ENCODE measurements at places on chromosomes 6 and 20.
A peak's percentile ranks its signal among the peaks of the same experiment; 100 is the strongest.

DNA sequence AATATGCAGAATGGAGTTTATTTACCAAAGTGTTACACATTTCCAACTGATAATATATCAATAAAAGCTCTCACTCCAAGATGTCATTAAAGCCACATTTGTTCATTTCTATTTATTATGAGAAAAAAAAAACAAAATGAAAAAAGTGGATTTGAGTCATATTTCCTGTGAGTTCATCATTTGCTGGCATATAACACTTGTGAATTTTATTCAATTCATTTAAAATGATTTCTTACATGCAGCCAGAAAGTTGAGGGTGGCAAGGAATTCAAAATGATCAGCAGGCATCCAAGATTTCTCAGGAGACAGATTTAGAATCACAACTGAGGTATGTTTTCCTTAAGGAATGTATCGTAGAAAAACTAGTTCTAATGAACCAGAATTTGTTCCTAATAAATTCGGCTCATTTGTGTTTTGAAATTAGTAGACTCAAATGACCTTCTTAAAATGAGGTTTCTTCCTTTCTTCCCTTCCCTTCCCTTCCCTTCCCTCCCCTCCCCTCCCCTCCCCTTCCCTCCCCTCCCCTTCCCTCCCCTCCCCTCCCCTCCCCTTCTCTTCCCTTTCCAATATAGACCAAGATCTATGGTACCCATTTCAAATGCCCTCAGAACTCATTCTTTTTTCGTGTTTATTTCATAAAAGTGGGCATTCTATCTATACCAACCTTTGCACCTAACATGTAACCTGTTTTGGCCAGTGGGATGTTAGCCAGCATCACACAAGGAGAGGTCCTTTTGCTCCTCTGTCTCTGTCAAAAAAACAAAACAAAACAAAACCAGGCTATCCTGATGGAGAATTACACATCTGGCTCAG, 357.9 kb upstream of the TSHZ2 start:
- DNase-seq, result no peak

DNA sequence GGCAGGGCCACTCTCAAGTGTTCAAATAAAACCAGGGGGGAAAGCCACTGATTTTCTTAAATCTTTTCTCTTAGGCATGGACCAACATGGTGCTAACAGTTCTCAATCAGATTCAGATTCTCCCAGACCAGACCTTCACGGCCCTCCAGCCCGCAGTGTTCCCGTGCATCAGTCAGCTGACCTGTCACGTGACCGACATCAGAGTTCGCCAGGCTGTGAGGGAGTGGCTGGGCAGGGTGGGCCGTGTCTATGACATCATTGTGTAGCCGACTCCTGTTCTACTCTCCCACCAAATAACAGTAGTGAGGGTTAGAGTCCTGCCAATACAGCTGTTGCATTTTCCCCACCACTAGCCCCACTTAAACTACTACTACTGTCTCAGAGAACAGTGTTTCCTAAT, 41.5 kb upstream of the SMIM28 start:
- no peak for DNase-seq

- DNase-seq, result no peak
These were observed 508.9 kb upstream of the JAG1 start for GRCh38 chr20:11182720-11183119.

GRCh38 chr20:58131151-58131550, 97.3 kb downstream of the ANKRD60 start:
- DNase-seq, result no peak

DNA sequence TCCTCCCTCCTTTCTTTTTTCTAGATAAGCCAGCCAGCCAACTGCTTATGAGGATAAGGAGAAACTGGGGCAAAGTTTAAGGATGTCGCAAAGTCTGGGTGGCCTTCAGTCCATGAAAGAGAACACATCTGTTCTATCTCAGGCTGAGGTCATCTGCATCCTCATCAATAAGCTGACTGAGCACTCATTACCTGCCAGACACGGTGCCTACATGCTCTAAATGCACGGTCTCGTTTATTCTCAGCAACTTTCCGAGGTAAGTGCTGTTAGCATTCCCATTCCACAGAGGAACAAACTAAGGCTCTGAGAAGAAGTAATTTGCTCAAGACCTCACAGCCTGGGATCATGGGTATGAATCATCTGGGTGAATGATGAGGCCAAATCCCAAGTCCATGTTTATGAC, 133.1 kb downstream of the BCAS1 start:
- DNase-seq, result no peak

DNA sequence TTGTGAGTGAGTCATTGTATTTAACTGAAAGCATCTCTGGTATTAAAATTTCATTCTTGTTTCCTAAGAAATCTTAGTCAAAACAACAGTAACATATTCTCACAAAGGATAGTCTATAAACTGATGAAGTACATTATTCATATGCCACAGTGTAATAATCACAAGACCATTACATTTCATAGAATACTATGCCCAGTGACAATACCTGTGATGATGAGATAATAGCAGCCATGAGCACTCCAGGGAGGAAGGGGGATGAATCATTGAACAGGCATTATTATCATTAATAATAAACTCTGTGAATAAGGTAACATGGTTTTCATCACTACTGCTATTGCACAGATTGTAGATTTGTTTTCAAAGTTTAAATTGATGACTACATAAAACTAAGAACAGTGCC, 667.9 kb downstream of the EPM2A start:
- DNase-seq, result no peak

GRCh38 chr6:44078827-44079671, 48.2 kb downstream of the MRPL14 start:
- DNase-seq, result peak; percentile 85

- DNase-seq, result no peak
These were observed 260.0 kb downstream of the ERMARD start for GRCh38 chr6:170011204-170012036.

GRCh38 chr6:156876302-156876701, 99.1 kb downstream of the ARID1B start:
- no peak for DNase-seq

GRCh38 chr20:58635279-58635665, 15.8 kb upstream of the STX16 start:
- DNase-seq, result no peak

DNA sequence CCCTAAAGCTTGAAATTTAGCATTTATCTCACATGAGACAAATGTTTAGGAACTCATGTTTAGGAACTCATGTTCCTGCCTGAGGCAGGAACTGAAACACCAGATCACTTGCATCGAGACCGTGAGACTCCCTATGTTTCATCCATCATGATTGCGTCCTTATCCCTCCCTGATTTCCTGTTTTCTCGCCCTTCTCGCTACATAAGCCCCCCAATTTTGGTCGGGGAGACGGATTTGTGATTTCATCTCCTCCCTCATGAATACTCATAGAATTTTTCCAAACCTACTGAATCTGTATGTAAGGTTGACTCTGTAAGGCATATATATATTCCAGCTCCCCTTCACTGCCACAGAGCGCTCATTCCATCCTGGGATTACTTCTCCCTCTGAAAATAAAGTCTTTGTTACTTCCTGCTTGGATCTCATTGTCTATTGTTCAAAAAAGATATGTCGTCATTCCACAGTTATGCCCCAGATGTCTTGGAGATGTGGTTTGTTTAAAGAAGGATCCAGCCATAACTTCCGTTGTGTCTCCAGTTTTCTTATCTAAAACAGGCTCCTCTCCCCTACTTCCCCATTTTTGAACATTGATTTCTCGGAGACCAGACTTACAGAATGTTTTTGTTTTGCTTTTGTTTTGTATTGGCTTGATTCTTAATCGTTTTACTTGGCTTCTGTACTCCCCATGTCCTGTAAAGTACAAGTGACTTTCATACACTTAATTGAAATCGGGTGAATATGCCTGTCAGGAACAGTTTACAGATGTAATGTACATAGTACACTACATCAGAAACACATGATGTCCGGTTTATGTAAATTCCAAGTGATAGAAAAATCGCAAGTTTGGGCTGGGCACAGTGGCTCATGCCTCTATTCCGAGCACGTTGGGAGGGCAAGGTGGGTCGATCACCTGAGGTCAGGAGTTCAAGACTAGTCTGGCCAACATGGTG, 118.7 kb downstream of the HFE start:
- no peak for DNase-seq

- no peak for DNase-seq
These were observed 48.0 kb downstream of the BCAS4 start for GRCh38 chr20:50842821-50843220.

DNA sequence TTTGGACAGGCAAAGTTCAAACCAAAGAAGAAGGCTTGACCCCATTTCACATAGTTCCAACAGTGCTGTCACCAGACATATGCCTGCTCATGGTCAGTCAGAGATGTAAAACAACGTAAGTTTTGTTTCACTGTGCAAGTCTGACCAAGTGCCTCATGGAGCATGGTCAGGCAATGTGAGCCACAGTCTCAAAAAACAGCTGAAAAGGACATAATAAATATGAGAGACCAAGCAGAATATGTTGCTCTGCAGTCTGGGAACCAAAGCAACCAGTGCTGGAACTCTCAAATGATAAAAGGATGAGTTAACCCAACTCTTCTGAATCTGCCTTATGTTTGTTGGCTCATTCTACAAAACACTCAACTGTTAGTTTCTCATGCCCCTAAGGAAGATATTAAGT, 39.9 kb upstream of the DST start:
- no peak for DNase-seq

GRCh38 chr6:154703124-154703523, 30.1 kb upstream of the SCAF8 start:
- DNase-seq, result no peak

DNA sequence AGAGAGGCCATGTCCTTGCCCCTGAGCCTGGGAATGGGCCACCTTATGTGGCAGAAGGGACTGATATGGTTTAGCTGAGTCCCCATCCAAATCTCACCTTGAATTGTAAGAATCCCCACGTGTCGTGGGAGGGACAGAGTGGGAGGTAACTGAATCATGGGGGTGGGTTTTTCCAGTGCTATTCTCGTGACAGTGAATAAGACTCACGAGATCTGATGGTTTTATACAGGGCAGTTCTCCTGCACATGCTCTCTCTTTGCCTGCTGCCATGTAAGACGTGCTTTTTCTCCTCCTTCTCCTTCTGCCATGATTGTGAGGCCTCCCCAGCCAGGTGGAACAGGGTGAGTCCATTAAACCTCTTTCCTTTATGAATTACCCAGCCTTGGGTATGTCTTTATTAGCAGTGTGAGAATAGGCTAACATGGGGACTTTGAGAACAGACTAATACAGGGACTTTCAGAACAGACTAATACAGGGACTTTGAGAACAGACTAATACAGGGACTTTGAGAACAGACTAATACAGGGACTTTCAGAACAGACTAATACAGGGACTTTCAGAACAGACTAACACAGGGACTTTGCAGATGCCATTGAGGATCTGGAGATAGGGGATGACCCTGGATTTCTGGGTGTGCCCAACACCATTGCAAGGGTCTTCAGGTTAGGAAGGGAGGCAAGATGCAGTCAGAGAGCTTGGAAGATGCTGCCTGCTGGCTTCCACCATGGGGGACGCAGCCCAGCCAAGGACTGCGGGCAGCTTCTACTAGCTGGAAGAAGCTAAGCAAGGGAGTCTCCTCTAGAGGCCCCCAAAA, 86.9 kb downstream of the RAMACL start:
- DNase-seq, result no peak

- DNase-seq, result no peak
These were observed 2.0 kb downstream of the CD24 start for GRCh38 chr6:106972500-106972899.

DNA sequence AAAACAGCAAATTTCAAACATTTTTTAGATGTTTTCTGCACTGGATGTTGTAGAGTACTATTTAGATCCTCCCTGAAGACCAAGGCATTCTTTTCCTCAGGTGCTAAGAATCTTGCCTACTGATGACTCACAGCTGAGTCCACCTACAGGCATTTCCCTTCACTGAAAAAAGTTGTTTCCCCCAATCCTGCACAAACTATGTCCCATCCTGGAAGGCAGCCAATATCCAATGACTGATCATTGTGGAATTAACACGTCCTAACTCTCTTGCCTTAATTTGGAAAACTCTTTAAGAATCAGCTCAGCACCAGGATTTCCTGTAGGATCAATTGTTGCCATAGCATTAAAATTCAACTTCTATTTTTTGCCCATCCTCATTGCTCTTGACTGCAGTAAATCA, 268.4 kb upstream of the IRAK1BP1 start:
- no peak for DNase-seq

DNA sequence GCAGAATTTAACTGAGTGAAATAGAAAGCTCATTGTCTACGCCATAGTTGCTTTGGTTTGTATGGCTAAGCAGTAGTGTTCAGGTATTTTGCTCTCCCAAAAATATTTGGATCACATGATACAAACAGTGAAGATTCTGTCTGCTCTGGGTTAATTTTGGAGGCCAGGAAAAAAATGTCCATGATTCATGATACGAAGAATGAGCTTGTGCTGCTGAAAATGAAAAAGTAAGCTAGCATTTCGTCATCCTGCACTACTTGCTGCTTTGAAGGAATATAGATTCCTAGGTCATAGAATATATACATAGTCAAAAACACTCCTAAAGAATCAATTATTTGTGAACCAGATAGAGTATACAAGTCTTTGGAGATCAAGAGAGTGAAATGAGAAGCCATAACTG, 8.3 kb downstream of the WRNIP1 start:
- no peak for DNase-seq

- no peak for DNase-seq
These were observed 58.0 kb downstream of the FOXO3 start for GRCh38 chr6:108618623-108619152.

DNA sequence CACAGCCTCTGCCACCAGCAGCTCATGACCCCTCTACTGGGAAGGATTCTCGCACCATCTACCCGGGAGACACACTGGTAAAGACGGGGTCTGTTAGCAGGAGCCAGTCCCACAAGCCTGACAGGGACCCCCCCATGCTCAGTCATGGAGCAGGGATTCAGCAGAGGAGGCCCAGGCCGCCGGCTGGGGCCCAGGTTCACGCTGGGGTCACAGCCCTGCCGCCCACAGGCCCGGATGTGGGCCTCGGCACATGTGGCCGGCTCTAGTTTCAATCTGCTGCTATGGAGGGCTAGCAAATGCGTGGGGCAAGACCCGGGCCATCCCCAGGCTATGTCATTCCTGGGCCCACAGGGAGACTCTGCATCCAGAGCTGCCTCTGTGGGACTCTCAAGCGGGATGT, 25.1 kb downstream of the PXDC1 start:
- no peak for DNase-seq

DNA sequence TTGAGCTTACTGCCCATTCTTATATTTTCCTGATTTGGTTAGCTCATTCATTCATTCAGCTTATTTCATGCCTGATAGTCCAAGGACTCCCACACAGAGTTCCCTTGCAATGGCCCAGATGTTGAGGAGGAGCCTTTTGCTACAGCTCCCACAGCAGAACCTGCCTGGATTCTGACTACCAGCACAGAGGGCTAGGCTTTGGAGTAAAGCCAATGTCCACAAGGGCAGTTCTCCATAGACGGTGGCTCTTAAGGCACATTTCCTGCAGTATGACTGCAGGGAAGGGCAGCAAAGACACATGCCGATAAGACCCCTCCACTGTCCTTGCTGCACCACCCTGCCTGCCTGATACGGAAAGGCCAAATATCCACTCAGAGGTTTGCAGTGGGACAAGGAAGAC, 112.3 kb upstream of the SYNDIG1 start:
- no peak for DNase-seq

GRCh38 chr6:88840796-88841539, 122.5 kb downstream of the RNGTT start:
- no peak for DNase-seq

GRCh38 chr6:122869437-122870024, 80.5 kb downstream of the SMPDL3A start:
- DNase-seq, result no peak

GRCh38 chr6:150492507-150492906, 107.2 kb upstream of the PLEKHG1 start:
- DNase-seq, result no peak

Data from mesothelial cell of epicardium (in vitro differentiated cells).